Activated T-cell treated with anti-CD3 and anti-CD28 coated beads, Interleukin-2, amount 50 U/mL, for 48 hours (primary cell): ENCODE measurements at places on chromosomes 3 and 15.

DNA sequence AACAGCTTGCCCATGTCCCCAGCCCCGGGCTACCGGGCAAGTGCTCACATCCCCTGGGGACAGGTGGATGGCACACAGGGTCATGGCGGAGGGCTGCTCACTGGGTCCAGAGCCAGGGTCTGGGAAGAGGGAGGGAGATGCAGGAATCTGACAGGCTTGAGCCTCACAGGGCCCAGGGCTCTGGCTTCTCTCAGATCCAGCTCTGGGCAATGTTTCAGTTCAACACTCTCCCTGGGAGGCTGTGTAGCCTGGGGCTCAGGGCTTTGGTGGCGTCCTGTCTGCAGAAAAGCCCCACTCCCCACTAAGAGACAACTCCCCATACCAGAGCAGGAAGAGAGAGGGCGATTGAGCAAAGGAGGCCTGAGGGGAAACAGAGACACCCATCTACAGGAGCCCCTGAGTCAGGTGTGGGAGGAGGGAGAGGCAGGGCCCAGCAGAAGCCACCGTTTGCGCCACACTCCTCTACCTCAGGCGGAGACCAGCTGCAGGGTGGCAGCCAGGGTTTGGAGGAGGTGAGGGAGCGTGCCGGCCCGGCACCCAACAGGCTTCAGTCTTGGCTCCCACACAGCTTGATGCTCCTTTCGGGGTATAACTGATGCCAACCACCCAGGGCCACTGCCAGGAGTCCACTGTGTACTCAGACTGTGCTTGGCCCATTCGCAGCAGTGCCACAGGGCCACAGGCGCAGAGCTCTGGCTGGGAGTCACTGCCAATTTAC lies 16.8 kb upstream of the SRP14 start:
- no peak for DNase-seq

DNA sequence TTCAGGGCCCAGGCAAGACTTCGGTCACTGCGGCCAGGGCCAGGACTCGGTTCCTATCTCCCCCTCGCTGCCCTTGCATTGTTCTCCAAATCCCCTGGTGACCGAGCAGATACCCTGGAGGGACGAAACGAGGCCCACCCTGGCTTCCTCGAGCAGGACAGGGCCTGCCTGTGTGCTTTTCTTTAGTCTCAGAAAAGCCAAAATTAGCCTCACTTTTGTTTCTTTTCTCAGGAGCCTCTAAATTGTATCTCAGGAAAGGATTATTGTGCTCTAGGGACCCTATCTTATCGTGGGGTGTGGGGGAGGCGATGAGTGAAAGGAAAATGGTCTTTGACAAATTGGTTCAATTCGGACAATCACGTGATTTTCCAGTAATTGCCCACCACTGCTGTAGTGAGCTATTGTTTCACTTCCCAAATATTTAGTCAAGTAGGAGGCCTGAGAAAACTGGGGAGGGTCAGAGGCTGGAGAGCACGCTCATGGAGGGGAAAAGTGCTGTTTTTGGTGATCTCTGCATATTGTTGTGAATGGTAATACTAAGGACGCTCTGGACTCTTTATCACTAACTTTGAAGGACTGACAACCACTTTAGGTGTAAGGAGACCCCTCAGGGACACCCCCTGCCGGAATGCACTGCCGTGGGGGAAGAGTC lies 61.6 kb downstream of the TMEM44 start:
- DNase-seq = no peak

DNA sequence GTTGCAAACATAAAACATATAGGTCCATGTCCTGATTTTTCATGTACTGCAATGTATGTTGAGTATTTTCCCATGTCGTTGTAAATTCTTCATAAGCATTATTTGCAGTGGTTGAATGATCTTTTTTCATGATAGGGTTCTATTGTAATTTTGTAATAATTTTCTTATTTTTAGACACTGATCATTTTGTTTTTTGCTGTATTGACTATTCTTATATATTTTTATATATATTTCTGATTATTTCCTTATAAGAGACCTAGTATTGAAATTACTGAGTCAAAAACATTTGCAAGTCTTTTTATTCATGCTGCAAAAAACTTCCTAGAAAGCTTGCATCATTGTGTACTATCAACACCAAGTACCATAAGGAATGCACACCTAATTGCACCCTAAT lies 31.2 kb upstream of the ZNF774 start:
- no peak for DNase-seq

- DNase-seq = no peak
Observed at GRCh38 chr3:194265505-194265892, 85.6 kb downstream of the CPN2 start.

GRCh38 chr3:123523023-123523412 lies 61.8 kb downstream of the HACD2 start:
- DNase-seq = no peak

- DNase-seq = no peak
Observed at GRCh38 chr3:66441129-66441528, 59.7 kb downstream of the LRIG1 start.

- DNase-seq = no peak
Observed at GRCh38 chr15:60283936-60284335, 113.8 kb downstream of the ANXA2 start.

DNA sequence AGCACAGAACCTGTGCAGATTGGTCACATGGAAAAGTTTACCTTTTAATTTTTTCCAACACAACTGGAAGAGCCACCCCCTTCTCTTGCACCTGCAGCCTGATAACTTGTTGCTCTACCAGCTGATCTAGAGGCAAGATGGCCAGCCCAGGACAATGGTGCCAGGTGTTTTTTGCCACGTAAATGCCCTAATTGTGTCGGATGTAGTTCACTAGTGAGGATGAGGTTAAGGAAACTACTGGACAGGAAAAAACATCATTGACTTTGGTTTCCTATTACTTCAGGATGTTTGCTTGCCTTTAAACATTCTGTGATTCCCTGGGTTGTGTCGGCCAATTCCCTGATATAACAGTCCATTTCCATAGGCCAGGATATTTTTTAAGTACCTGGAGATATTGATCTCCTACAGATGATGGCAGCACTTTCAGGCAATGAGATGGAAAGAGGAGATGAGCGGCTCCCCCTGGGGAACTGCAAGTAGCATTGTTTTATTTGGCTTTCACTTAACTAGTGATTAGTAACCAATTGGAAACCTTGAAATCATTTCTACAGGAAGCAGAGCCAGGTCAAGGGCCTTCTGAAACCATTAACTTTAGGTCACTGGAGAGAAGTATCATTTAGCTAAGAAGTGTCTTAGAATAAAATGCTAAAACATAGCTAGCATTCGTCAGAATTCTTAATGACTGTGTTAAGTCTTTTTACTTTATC lies 72.5 kb downstream of the OSBPL10 start:
- DNase-seq = no peak

DNA sequence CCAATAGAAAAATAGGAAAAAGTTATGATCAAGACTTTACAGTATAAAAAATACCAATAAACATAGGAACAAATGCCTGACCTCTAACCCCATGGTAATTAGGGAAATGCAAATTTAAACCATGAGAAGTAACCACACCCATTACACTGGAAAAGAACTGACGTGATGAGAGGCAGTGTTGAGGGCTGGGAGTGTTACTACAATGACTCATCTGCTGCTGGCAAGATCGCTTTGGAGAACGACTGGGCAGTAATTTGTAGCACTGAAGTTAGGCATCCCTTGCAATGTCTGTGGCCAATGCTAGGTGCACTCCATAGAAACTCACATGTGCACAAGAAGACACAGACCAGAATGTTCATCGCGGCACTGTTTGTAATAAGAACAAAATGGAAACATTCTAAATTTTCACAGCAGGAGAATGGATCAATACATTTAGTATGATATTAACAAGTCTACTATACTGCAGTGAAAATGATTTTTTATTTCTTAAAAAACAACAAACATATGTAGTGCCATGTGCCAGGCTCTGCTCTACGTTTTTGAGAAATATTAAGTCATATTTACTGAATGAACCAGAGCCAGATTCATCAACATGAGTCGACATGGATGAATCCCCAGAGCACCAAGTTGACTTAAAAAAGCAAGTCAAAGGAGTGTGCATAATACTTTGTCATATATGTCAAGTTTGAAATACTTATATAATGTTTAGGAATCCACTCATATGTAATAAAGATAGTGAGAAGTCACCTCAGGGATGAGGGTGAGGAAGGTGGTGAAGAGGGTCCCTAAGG lies 37.6 kb upstream of the EPHB3 start:
- no peak for DNase-seq
